Activated CD8-positive, alpha-beta T cell treated with anti-CD3 and anti-CD28 coated beads, Interleukin-2, amount 10 ng/mL, durations not matched to agents 7 days and 5 days (primary cell): ENCODE measurements at places on chromosomes 7 and 10. TPM values are rescaled to one million over a fixed set of nuclear protein-coding genes. Genes with fewer than 3 reads are reported as not detected.

DNA sequence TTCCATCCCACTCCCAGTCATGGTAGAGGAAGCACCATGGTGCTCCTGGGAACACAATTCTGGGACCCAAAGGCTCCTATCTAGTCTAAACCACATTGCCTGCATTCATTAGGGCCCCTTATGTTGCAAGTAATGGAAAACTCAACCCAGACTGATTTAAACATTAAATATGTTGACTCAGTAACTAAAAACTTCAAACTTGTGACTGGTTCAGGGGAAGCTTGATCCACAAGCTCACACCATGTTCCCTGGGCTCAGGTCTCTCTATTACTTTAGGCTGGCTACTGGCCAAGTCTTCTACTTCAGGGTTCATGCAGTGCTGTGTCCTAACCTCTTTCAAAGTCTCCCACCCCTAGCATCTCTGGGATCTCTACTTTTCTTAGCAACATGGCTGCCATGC lies 13.1 kb downstream of the WNT16 start:
- DNase-seq = no peak

The TFAM gene
- total RNA-seq = 64.1 TPM

- no peak for DNase-seq
Observed at GRCh38 chr10:102274062-102274461, 28.7 kb downstream of the GBF1 start.

GRCh38 chr7:18570441-18570840 lies 74.9 kb downstream of the HDAC9 start:
- DNase-seq = no peak

DNA sequence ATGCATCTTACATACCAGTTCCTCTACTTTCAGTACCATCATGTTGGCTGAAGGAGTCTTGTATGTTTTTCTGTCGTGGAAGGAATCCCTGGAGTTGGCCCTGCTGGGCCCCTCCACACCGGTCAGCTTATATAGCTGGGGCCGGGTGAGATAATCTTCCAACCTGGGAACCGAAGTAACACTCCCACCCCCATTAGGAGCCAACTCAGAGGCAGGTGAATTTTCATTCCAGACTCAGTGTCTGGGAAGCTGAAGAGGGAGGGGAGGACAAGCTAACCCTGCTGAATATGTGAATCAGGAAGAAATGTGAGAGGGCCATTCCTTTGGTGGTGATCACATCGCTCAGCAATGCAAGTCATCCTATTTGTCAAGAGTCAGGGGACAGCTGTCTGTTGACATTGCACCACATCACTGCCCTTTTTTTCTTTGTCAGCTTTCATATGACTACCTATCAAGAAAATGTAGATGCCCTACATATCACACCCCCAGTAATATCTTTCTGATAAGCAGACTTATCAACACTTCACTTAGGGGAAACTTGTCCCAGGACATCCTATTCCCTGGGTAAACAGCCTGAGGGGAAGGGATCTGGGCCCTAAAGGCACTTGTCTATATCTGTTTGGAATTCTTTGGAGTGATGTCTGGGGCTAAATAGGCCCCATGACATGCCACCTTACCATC lies at the start of gene ANKRD1:
TSS of gene ANKRD1 (minus strand) at position 102 of the 681 bp plus-strand sequence. CDS start at position 42, 60 bp downstream.
- no peak for DNase-seq

DNA sequence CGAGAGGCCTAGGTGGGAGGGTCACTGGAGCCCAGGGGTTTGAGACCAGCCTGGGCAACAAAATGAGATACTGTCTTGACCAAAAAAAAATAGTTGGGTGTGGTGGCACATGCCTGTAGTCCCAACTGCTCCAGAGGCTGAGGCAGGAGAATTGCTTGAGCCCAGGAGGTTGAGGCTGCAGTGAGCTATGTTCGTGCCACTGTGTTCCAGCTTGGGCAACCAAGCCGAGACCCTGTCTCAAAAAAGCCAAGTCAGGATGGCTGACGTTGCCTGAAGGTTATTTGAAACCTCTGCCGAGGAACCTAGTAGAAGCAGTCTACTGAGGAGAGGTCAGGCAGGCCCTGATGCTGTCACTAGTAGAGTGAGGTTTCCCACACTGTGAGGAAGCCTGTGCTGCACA lies 22.8 kb downstream of the DNAJB6 start:
- no peak for DNase-seq

The PLCE1 gene
- total RNA-seq = not detected

DNA sequence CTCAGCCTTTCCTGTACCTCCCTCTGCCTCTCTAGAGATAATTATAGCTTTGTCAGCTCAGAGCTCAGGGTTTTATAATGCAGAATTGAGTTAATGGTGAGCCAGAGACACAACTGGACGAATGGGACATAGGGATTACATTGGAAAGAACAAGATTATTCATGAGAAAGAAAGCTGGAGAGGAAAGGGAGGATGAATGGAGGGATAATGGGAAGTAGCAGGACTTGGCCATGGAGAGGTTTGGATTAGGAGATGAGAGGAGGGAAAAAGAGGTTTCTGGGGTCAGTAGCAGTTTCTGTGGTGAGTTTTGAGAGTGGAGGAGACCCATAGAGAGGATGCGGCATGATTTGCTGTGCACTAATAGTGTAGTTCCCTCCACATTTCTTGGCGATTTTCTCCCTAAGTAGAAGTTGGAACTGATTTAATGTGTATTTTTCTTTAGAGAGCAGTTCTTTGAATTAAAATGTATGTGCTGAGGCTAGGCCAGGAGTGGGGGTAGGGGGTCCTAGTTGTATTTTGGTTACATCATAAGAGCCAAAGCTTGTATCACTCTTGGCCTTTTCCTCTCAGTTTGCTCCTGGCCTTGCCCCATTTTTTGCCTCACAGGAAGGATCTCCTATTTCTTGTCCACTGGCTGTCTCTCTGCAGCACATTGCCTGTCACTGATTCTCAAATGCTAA lies 107.4 kb downstream of the MKX start:
- DNase-seq = no peak

The ANXA8L1 gene
- not detected for total RNA-seq
